ENCODE measurements at places on chromosomes 7 and 10.

- no peak for DNase-seq
Measured at GRCh38 chr10:45378914-45379726, 5.1 kb downstream of the ALOX5 start.

GRCh38 chr7:34759477-34760125 lies 101.6 kb downstream of the NPSR1 start:
- peak; percentile 14 for DNase-seq

DNA sequence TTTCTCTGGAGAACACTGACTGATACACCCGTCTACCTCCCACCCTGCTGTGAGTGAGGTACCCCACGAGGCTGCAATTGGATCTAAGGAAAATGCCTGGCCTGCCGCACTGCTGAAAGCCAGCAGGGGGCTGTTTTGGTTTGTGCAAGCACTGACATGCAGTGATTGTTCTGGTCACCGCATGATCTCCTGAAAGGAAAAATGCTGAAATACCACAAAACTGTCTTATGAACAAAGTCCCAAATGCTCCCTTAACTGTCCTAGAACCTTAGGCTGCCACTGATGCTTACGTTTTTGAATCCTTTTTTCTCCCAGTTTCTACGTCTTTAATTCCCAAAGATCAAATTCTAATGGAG lies 132.7 kb downstream of the JCAD start:
- DNase-seq = no peak

GRCh38 chr7:205115-206010 lies 13.0 kb downstream of the FAM20C start:
- no peak for DNase-seq

DNA sequence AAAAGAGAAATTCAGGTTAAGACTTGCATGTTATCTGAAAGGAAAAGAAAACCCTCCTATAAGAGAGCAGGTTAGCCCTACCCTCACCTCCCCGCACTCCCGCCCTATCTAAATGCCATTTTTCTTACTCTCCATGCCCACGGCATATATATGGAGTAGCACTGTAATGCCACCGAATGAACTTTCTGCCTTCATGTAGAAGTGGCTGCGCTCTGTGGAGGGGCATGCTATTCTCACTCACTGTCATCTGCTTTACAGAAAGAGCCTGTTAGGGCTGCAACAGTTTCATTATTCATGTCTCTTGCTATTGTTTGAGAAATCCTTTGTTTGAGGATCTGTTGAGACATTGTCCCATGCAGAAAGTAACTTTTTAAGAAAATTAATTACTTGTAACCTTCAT lies 1190.6 kb downstream of the SORCS1 start:
- no peak for DNase-seq

DNA sequence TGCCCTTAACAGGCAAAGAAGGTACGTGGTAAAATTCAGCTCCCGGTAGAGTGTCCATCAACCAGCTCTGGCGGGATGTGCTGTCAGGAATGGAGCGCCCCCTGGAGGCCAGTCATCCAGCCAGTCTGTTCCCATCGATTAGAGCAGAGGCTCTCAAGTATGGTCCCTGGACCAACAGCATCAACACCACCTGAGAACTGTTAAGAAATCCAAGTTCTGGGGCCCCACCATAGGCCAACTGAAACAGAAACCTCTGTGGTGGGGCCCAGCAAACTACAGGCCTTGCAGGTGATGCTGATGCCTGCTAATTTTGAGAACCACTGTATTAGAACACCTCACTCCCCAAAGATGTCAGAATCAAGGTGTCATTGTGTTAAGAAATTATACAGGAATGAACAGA lies 109.2 kb downstream of the DPY19L1 start:
- DNase-seq = no peak

DNA sequence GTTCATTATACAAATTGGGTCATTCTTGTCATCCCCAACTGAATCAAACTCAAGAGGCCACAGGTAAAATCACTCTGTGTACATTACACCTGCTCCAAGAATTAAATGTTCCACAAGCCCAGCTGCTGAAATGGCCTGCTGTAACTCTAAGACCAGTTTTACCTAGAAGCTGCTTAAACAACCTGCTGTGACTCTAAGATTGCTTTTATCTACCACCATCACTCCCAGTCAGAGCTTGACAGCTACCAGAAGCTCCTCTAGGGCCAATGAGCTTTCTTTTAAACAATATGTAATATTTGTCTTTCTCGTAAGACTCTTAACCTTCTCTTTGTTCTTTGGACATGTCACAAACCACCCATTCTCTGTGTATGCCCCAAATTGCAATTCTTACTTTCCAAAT lies 141.8 kb upstream of the LRGUK start:
- no peak for DNase-seq

DNA sequence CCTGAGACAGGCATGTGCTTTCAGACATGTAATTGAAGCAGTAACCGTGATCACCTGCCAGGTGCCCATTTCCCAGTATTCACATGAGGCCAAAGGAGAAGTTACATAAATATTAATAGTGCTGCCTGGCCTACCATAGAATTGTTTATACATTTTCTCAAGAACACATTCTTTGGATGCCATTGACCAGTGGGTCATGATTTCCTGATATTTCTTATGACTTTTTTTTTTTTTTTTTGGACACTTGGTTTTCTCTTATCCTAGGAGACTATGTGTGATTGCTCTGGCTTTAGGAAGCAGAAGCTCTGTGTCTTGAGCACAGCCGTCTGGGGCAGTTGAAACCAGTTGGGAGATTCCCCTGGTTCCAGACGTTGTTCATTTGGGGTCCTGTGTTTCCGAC lies 143.9 kb upstream of the NPS start:
- DNase-seq = no peak

- DNase-seq = no peak
Measured at GRCh38 chr10:32948451-32948850, 9.6 kb downstream of the ITGB1 start.

DNA sequence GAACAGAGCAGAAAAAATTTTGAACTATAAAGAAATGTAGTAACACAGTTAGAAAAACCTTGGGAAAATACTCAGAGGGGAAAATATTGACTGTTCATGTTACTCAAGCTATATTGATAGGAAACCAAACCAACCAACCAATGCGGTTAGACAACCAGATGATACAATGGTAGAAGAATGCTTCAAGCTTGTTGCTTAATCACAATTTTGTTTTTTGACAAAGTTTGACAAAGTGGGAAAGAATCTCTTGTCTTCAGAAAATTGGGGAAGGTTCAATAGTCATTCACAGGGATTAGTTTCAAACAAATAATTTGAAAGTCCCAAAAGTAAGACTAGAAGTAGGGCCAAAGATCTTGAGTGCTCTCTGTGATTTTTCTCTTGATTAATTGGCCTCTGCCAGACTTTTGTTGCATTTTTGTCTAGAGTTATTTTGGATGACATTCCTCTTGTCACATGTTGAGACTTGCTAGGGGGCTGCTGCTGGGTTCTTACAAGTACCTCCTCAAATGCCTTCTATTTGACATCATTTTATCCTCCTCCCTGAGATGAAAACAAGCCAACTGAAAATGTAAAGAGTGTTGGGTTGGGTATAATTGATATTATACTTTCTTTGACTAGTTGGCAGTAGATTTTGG lies 233.1 kb upstream of the PHYHIPL start:
- DNase-seq = no peak

All from SW 1271 (cell line).